Kidney glomerular epithelial cell (primary cell): ENCODE measurements at places on chromosomes 5 and 9.

DNA sequence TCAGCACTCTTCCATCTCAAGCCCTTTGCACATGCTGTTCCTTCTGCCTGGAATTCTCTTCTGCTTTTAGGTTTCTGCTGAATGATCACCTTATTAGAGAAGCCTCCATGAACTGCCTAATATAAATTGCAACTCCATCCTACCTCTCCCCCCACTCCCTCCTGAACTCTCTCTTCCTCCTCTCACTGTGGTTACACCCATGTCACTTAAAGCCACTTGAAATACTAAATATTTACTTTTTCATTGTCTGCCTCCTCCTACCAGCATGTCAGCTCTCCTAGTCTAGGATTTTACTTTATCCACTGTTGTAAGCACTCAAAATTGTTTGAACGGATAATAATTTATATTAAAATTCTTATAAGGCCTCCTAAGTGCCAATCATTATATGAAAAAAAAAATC, 43.8 kb downstream of the ACTL7B start:
- DNase-seq, result no peak

DNA sequence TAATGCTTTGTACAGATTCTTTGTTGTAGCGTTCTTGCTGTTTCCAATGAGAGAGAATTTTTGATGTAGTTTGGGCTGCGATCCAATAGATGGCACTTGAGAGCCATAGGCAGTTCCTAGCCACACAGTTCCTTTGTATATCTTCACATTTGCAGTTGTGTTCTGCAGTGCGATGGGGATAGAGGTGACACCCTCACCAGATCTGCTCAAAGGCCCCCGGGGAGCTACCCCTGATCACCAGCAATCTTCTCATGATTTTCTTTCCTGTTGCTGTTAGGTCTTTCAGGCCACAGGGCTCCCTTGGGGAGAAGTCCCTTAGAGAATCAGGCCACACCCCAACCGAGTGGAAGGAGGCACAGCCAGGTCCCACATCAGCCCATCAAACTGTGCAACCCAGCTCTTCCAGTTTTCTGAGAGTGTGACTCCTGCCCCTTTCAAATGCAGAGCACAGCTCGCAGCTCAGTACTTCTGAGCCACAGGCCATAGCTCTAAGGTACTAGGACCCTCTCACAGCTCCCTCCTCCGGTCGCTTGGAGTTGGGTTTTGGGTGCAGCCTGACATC, 353.7 kb downstream of the SLCO4C1 start:
- peak; percentile 34 for DNase-seq

- no peak for DNase-seq
These were observed 448 bp upstream of the ZNF782 start for GRCh38 chr9:96854651-96855273.

DNA sequence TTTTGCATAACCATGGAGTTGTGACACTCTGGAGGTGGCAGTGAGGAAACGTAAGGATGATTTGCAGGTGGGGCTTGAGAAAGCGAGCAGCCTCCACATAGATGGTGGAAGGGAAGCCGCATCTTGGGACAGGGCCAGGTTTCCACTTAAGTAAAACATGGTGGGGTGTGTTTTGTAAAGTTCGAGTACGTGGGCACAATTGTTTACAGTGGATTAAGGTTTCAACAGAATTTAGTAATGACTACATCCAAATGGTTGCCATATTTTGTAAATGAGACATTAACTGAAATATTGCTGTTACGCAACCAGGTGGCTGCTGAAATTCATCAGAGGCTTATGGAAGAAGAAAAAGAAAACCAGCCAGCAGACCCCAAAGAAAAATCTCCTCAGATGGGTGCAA, 85.4 kb upstream of the IL7R start:
- DNase-seq, result no peak

DNA sequence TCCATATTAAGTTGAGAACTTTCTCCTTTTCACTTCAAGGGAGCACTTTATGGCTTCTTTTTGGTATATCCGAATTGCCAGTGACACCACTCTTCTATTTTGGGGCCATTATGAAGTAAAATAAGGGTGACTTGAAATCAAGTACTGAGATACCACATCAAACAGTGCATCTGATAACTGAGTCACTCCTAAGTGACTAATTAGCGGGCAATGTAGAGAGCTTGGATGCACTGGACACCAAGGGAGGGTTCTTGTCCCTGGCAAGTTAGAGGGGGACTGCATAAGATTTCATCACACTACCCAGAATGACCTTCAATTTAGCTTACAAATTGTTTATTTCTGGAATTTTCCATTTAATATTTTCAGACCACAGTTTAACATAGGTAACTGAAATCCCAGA, 813.9 kb upstream of the CDH10 start:
- no peak for DNase-seq

DNA sequence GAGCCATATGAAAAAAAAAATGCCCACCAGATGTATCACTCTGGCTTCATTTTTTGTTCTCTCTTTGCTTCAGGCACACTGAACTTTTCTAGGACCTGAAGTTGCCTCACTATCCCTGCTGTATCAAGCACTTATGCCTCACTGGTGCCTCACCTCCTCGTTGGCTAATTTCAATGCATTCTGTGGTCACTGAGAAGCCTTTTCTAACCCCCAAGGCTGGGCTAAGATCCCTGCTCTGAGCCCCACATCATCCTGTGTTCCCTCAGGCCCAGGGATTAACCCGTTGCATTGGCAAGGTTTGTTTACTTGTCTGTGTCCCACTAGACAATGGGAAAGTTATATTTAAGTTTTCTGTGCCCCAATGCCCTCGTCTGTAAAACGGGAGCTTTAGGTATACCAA, 362.7 kb downstream of the OSTF1 start:
- no peak for DNase-seq

GRCh38 chr9:136831002-136831719, 11.1 kb upstream of the AJM1 start:
- no peak for DNase-seq

GRCh38 chr5:84494453-84494852, 109.8 kb upstream of the EDIL3 start:
- DNase-seq, result peak; percentile 68

GRCh38 chr5:81046041-81046440, 85.9 kb downstream of the RASGRF2 start:
- no peak for DNase-seq

DNA sequence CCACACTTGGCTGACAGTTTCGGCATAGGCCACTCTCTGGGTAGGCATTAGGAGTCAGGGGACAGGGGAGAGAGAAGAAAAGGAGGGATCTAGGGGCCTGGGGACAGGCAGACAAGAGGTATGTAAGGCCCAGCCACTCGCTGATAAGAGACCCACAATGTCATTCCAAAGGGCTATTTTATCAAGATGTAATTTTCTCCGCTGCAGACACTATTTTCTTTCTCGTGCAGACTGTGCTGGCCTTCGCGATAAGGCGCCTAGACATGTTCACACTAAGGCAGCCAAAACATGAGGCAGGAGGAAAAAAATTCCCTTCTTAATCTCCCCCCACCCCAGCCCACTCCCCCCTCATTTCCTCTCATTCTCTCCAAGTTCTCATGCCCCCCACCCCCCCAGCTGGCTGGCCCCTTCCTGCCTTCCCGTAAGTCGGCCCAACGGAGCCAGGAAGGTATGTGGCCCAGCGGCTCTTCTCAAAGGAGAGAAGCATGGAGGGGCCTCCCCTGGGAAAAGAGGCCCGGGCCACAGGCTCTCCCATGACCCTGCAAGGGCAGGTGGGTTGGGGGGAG, 44.9 kb upstream of the SYNPO start:
- no peak for DNase-seq

- no peak for DNase-seq
These were observed 182.6 kb downstream of the FBXL7 start for GRCh38 chr5:15682566-15682965.

DNA sequence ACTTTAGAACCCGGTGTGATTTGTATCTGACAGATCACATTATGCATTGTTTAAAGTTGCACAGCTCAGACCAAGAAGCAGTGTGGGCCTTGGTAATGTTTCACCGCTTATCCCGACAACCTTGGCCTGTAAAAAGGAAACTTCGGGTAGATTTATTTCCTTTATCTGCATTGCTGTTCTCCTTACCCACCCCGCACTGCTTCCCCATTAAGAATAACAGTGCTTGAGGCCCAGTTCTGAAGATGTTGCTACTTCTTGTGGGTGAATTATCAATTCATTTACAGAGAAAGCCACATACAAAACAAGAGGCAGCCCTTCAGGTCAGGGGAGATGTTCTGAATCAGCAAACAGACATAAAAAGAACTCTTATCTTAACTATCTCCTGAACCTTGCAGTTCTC, 8.4 kb downstream of the SMARCA2 start:
- no peak for DNase-seq

GRCh38 chr5:5965132-5965531, 413.2 kb downstream of the MED10 start:
- no peak for DNase-seq

DNA sequence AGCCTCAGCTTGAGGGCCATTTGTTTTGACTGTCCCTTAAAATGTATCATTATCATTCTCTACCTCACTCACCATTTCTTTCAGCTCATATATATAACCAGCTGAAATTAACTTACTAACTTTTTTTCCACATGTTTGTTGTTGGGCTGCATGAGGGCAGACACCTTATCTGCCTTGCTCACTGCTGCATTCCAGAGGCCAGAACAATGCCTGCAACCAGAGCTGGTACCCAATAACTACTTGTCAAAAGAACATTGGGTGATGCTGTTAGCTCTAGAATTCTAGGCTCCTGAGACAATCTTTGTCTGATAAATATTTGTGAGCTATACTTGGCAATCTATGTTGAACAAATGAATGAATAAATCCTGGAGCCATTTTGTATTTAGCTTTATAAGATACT, 68.3 kb downstream of the HTR4 start:
- DNase-seq, result no peak

GRCh38 chr5:173742432-173742816, 126.0 kb upstream of the BOD1 start:
- DNase-seq, result peak; percentile 50

GRCh38 chr5:134975843-134976242, 8.1 kb downstream of the CATSPER3 start:
- DNase-seq, result peak; percentile 9

DNA sequence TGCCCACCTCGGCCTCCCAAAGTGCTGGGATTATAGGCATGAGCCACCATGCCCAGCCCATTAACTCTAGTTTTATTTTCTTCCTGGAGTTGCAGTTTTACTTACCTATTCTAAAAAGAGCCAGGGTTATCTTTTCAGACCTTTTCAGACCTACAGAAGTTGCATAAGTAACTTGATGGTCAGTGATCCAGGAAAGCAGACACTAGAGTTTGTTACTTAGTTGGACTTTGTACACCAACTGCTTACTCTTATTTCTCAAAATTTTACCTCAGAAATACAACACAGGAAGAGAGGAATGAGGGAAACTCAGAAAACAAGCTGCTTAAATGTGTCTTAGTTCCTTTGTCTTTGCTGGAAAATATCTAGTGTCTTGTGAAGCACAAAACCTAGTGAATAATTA, 25.4 kb downstream of the RAD23B start:
- DNase-seq, result no peak

DNA sequence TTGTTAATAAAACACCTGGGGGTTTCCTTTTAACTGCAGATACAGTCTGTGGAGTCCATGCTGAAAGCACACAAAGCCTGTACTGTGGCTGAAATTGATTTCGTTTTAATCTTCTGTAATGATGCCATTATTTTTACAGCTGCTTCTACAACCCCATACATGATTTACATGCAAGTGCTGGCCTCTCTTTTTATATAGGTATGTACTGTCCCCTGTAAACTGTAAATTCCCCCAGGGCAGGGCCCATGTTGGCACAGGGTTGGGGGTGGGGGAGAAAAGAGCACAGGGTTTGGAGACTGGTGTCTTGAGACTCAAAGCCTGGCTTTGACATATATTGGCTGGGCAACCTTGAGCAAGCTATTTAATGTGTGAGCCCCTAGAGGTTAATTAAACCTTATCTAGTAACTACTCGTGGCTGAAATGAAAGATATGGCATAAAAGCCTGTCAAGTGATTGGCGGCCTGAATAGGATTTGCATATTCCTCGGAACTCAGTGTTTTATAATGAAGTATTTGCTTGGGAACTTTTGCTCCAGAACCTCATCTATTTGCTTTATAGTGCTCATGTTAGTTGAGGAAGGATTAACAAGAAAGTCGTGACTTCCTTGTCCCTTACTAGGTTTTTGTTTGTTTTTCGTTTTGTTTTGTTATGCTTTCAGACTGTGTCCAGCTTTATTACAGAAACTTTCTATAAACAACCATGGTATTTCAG, 34.0 kb downstream of the KLF4 start:
- DNase-seq, result no peak
